Epithelial cell of proximal tubule (primary cell): ENCODE measurements at places on chromosomes 6 and 20. TPM values are rescaled to one million over a fixed set of nuclear protein-coding genes. Genes with fewer than 3 reads are reported as not detected.
A peak's percentile ranks its signal among the peaks of the same experiment; 100 is the strongest.

MAPK13 gene
- total RNA-seq, result 33.8 and 44.6 TPM in 2 replicates

PARD6B gene
- total RNA-seq, result 17.1 and 44.4 TPM in 2 replicates

IL17F gene
- not detected in 2 replicates for total RNA-seq

ARMH2 gene
- total RNA-seq, result not detected in 2 replicates

DNA sequence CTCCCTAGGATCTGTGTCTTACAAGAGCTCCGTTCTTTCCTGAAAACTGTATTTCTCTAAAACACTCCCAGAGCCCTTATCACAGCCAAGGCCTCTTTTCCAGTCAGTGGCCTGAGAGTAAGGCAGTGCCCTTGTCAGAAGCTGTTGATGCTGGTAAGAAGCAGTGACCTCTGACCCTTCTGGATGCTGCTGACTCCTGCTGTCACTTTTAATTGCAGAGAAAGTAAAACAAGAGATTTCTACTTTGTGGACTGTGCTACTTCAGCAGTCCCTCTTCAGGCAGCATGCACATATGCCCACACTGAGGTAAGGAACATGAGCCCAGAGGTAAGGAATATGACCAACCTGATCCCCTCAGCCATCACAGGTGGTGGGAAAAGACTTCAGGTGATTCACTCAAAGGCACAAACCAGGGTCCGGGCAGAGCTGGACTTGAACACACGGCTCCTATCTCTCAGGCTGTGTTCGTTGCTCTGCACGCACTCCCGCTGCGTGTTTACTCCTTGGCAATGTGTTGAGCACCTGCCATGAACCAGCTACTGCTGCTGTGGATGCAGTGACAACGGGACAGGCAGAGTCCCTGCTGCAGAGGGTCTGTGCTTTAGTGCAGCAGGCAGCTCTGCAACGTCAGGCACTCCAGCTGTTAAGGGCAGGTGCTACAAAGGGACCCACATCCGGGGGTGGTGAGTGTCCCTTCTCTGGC is 201.9 kb upstream of the CST7 start:
- no peak for DNase-seq

- no peak for DNase-seq
Observed at GRCh38 chr6:134921721-134922261, 28.1 kb downstream of the ALDH8A1 start.

- DNase-seq, result no peak
Observed at GRCh38 chr6:51514748-51515402, 572.5 kb downstream of the PKHD1 start.

DNA sequence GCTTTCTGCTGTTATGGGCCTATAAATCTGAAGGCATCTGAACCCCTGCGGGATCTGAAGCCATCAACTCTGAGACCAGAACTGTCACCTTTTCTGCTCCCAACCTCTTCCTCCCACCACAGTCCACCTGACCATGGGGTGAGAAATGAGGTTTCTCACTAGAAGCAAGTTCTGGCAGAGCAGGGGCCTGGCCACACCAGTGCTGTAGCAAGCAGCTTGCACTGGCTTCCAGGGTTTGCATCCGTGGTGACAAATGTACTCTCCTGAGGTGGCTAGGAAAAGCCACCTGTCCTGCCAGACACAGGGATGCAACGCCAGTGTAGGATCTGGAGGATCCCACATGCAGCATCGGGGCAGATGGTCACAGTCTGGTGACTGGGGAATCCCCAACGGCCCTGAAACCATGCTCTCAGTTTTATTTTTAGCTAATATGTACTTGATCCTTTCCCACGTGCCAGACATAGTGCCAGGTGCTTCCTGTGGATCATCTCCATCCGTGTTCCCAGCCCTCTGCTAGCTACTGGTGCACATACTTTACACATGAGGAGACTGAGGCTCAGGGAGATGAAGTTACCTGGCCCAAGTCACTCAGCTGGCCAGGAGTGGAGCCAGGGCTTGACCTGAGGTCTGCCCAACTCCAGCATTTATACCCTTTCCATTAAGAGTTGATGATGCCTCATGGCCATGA is 122.1 kb upstream of the SPACA1 start:
- DNase-seq, result no peak

DNA sequence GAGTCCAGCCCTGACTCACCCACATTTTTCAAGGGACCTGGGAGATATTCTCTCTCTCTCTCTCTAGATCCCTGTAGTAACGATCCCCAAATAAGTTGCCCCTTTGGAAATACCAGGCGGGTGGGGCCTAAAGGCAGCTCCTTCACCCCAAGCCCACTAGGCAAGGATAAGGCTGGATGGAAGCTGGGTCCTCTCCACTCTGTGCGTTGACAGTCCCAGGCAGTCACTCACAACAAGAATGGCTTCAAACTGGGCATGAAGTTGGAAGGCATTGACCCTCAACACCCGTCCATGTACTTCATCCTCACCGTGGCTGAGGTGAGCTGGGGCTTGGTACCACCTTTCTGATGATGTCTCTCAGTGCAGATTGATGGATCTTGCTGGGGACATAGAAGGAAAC is 21.6 kb downstream of the L3MBTL1 start:
- DNase-seq, result no peak

- DNase-seq, result no peak
Observed at GRCh38 chr6:133621751-133622150, 267.2 kb upstream of the TCF21 start.

DNA sequence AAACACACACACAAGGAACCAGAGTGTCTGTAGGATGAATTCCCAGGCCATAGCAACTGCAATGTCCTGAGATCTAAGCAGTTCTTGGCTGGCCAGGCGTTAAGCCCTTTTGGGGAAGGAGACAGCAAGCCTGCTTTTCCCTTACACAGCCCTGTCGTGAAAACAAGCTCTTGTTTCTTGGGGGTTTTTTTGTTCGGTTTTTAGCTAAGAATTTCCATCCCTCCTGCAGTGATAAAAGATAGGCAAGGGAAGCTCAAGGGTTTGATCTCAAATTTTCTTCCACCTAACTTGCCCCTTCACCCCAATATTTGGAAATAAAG is 1.5 kb downstream of the TNFRSF21 start:
- DNase-seq, result no peak

- no peak for DNase-seq
Observed at GRCh38 chr6:61959196-61959595, 326.8 kb downstream of the KHDRBS2 start.

GRCh38 chr6:106155219-106155830 is 69.2 kb downstream of the PRDM1 start:
- DNase-seq, result no peak

DNA sequence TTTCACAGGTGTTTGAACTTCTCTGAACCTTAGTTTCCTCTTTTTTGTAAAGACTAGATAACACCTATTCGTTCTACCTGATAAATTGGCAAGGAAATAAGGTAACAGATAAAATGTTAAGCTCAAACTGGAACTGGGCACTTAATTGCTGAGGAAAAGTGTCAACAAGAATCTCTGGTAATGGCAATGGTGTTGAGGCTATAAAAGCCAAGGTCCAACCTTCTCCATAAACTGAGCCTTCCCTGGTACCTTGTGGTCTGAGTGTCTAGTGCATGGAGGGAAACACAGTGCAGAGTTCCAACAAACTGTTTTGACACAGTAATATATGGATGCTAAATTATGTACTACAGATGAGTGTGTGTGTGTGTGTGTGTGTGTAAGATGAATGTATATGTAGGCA is 33.4 kb upstream of the GSTA4 start:
- DNase-seq, result no peak

DNA sequence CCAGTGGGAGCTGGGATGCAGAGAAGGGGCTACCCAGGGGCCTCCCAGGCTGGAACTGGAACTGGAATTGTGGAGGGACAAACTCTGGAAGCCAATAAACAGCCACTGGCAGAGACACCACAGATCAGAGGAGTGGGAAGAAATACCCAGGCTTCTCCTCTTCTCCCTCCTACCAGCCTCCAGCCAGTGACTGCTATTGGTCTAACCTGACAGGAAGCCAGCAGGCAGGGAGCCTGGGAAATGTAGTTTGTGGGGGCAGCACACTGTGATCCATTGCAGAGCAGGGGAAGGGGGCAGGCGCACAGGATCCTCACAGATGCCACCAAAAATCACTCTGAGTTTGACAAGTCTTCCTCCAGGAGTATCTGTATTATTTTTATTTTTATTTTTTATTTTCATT is 12.1 kb upstream of the MLN start:
- DNase-seq, result no peak

GRCh38 chr6:121666814-121667213 is 231.4 kb downstream of the GJA1 start:
- peak; percentile 29 for DNase-seq

GRCh38 chr6:157054531-157054979 is 268.8 kb downstream of the TMEM242 start:
- DNase-seq, result no peak

GRCh38 chr6:148924226-148925012 is 177.6 kb downstream of the UST start:
- DNase-seq, result no peak

GRCh38 chr6:142966294-142966693 is 21.3 kb upstream of the HIVEP2 start:
- DNase-seq, result no peak

DNA sequence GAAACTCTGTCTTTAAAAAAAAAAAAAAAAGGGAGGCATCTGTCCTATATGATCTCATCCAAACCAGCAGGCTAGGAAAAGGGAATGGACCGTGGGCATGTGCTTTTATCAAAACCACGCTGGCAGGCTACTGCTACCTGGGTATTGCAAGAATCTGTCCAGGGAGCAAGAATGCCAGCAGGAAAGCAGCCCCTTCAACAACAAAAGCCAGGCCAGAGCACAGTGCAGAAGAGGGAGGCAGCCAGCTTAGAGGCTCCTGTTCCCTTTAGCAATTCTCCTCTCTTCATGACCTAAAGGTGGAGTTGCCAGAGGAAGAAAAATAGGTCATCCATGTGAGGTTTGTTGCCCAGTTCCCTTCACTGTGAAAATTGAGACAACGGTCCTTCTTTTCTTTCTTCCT is 18.2 kb downstream of the TBC1D20 start:
- no peak for DNase-seq

GRCh38 chr6:137136065-137136464 is 37.4 kb downstream of the IL22RA2 start:
- no peak for DNase-seq

DNA sequence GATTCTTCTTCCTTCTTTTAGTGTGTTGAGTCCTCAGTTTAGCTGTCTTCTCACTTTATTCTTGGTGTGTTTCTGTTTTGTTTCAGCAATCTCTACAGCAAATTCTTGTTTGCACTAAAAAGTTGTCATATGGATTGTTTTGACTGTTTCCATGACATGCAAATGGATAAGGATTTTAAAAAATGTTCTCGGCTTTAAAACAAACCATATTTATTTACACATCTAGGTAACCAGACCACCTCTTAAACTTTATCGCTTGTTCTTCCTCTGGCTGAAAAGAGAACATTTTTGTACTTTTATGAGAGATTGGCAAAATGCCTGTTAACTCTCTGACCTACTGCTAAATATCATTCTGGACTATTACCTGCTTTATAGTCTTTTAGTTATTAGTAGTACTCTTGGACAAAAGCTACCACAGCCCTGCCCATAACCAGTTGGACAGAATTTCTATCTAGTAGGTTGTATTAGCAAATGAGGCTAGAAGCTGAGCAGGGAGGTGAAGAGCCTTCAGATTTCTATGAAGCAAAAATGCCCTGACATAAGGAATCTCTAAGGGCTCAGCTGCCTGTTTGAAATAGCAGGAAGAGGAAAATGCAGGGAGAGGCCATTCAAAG is 268.3 kb downstream of the CD109 start:
- no peak for DNase-seq
